Stimulated activated CD8-positive, alpha-beta memory T cell treated with anti-CD3 and anti-CD28 coated beads, Interleukin-15, amount 100 ng/mL, for 4 hours (primary cell): ENCODE measurements at places on chromosomes 7 and 10.

- DNase-seq = no peak
Measured at GRCh38 chr7:137337902-137338301, 5.6 kb downstream of the PTN start.

GRCh38 chr7:115782696-115783490, 247.7 kb downstream of the TFEC start:
- no peak for DNase-seq

DNA sequence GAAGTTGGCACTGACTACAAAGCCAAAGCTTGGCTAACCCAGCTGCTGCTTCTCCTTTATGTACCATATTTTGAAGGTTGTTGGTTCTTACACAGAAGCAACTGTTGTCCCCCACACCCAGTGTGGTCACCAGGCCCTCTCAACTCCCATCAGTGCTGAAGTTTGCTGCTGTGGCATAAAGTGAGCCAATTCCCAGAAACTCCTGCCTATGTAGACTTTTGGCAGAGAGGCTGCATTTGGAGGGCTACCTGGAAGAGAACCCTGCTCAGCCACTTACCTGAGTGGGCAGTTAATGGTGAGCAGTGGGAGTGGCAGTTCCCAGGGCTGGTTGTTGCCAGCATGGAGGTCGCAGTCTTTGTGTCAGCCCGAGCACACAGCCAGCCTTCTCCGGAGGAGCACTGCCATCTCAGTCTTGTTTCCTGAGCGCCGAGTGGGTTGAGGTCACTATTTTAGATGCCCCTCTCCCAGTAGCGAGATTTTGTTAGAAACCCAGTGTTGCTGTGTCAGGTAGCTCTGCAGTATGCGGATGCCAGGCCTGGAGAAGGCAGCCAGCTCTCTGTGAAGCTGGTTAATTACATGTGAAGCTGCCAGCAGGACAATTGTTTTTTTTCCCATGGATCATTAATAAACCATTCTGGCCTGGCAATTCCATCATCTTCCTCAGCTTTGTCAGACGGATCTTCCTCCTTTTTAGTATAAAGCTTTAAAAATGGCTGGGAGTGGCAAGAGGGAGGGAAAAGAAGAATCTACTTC, 24.5 kb downstream of the LRRC4 start:
- DNase-seq = no peak

DNA sequence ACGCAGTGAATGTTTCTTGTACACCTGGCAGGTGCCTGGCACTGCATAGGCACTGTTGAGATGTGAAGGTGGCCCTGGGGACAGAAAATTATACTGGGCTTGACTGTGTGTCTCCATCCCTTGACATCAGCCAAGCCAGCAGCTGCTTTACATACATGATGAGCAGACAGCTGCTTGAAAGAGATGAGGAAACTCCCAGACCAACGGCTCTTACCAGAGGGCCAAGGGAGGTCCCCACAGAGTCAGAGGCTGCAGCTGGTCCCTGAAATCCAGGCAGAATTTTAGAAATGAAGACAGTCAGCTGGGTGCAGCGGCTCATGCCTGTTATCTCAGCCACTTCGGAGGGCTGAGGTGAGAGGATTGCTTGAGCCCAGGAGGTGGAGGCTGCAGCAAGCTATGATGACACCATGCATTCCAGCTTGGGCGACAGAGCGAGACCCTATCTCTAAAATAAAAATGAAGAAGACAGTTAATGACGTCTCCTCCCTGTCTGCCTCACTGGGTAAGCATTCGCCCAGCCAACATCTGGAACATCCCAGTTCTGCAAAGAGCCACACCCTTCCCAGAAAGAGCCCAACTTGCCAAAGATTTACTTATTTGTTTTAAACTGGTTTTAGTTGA, 17.6 kb downstream of the LIMK1 start:
- no peak for DNase-seq

DNA sequence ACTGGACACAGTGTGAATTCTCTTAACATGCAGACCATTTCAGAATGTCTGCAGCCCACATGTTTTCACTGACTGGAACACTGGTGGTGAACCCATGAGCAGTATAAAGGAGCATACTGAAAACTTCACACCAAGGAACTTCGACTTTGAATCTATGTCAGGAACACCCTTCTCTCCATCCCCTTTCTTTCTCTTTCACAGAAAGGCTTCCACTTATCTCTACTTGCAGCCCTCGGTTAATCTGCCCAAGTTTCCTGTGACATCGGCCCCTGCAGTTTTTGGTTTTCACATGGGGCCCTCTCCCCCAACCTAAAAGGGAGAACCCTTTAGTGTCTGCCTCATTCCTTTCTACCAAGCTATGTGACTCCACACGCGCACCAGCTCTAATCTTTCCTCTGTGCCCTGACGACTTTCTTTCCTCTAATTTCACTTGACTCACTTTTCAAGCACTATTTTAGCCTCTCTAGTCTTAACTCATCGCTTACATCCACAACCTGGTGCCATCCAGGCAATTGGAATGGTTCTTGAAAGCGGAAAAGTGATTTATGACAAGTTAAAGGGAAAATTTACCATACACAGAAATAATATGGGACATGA, 70.1 kb downstream of the RELN start:
- no peak for DNase-seq

GRCh38 chr10:123494301-123494808, 171.8 kb upstream of the GPR26 start:
- DNase-seq = no peak

GRCh38 chr7:101588131-101588935, 40.8 kb downstream of the MYL10 start:
- DNase-seq = no peak

GRCh38 chr7:5838761-5839500, 41.7 kb upstream of the OCM start:
- no peak for DNase-seq

DNA sequence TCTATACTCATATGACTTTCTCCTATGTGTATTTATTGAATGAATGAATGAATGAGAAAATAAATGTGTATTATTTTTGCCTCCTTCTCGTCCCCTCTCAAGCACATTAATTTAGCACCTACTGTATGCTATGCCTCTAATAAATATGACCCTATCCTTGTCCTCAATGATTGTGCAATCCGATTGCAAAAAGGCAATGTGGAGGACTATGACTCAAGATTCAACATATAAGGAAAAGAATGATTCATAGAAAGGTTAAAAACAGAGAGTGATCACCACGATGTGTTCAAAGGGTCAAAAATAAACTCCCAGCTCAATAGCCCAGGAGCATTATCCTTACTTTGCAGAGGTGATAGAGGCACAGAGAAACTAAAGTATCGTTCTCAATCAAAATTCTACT, 322.8 kb upstream of the SORCS1 start:
- no peak for DNase-seq

GRCh38 chr10:18683427-18683826, 24.2 kb downstream of the ARL5B start:
- no peak for DNase-seq
